ENCODE measurements at places on chromosomes 13 and 19. TPM values are rescaled to one million over a fixed set of nuclear protein-coding genes. Genes with fewer than 3 reads are reported as not detected.

The GZMM gene
- polyA plus RNA-seq = not detected

- peak; percentile 75 for DNase-seq
Measured at GRCh38 chr13:23547000-23547590, 23.1 kb upstream of the TNFRSF19 start.

DNA sequence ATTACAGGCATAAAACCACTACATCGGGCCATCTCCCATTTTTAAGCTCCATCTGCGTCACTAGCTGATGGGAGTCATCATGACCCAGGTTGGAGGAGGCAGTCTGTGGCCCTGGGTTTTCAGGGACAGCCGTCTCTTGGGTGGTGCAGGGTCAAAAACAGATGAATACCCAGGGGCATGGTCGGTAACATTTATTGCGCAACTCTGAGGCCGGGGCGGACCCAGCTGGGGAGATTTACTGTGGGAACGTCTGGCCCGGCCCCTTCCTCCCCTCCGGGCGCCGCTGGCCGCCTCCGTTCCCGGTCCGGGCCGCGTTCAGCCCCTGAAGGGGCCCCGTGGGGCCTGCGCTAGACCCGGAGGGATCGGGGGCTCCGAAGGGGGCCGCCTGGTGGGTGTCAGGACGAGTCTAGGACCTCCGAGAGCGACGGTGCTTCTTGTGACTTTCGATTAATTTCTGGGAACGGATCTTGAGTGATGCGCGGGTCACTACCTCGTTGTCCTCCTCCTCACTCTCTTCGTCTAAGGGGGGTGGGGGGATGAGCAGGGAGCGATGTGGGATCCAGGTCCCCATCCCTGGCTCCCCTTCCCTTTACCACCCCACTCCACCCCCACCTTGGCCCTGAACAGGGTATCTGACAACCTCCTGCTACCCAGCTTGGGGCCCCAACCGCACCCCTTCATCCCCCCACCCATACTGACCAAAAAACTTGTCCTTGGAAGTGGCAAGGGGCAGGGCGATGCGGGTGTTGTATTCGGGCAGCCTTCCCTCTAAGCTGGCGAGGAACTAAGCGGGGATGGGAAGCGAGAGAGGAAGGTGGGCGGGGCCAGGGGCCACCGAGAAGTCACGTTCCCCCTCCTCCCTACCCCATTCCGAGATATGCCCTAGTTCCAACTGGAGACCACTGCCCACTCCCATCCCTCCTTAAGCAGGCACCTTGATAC is 1.6 kb upstream of the RGL3 start:
- peak; percentile 80 for DNase-seq

DNA sequence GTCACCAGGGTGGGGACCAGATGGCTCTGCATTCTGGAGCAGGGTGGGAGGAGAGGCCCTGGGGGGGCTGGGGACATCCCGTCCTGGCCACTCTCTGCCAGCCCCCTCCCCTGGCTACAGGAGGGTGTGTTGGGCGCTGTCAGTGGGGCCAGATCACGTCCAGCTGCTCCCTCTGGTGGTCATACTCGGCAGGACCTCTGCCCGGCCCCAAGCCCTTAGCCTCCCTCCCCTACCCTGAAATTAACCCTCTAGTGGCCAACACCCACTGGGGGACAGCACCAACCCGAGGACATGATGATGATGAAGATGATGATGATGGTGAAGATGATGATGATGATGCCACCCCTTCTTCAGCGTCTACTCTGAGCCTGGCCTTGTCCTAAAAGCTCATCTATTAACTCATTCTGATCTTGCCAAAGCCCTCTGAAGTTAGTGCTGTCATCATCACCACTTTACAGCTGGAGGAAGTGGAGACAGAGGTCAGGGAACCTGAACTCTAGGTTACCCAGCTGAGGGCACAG is 590 bp upstream of the LGI4 start:
- peak; percentile 90 for DNase-seq

GRCh38 chr19:4302243-4302640 is at the start of gene TMIGD2:
Gene TMIGD2, minus strand, starts transcription at chr19:4302389. Its CDS starts 4 bp downstream, at chr19:4302385.
- no peak for DNase-seq

The KIR3DL1 gene
- polyA plus RNA-seq = not detected

DNA sequence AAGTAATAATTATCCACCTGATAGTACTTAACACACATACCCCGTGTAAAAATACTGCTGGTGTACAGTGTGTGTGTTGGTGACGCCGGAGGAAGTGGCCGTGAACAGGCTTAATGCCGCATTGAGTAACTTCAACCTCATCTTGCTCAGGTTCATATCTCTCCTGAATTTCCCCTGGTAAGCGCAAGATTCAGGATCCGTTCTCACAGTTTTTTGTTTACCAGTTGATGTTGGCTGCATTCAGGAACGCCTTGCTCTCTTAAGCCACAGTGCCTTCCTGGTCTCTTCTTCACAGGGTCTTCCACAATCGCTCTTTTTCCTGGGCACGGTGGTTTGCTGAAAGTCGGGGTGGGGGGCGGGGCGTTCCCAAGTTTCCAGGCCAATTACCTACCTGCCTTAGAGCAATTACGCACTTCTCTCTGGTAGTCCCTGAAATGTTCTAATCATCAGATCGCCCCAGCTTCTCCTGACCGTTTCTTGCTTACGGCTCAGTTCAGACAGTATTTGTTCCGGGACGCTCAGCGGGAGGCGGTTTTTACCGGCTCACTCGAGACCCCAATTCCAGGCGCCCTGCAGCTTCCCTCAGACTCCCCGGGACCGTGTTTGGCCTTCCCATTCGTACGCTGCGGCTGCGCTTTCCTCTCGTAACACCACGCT is 706 bp upstream of the DNAJC3 start:
- no peak for DNase-seq

DNA sequence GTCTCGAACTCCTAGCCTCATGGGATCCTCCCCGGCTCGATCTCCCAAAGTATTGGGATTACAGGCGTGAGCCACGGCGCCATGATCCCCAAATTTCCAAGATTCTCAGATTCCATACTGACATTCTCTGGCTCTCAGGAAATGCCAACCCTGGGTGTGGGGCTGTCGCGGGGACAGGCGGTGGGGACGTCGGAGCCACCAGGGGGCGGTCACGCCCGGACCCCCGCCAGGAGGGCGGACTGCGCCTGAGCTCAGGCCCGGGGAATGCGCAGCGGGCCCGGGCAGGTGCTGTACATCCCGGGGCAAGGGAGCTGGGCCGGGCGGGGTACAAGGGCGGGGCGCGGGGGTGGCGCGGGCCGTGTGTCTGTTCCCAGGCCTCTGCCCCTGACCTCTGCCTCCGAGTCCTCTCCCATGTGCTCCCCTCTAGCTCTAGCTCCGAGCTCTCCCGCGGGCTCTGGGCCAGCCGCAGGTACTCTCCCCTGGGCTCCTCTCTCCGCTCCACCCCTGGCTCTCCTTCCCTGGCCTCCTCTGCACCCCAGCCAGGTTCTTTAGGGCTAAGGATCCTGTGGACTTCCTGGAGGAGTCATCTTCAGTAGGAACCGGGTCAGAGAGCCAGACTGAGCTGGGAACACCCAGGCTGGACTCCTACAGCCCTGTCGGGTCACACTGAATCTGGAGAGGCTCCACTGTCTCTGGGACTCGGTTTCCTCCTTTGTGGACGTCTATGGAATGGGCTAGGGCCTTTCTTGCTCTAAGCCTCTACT is 2.4 kb downstream of the PPP1R13L start:
- DNase-seq = peak; percentile 66

The FREM2 gene
- polyA plus RNA-seq = 0.16 TPM

The IRF2BP1 gene
- 11.3 TPM for polyA plus RNA-seq

DNA sequence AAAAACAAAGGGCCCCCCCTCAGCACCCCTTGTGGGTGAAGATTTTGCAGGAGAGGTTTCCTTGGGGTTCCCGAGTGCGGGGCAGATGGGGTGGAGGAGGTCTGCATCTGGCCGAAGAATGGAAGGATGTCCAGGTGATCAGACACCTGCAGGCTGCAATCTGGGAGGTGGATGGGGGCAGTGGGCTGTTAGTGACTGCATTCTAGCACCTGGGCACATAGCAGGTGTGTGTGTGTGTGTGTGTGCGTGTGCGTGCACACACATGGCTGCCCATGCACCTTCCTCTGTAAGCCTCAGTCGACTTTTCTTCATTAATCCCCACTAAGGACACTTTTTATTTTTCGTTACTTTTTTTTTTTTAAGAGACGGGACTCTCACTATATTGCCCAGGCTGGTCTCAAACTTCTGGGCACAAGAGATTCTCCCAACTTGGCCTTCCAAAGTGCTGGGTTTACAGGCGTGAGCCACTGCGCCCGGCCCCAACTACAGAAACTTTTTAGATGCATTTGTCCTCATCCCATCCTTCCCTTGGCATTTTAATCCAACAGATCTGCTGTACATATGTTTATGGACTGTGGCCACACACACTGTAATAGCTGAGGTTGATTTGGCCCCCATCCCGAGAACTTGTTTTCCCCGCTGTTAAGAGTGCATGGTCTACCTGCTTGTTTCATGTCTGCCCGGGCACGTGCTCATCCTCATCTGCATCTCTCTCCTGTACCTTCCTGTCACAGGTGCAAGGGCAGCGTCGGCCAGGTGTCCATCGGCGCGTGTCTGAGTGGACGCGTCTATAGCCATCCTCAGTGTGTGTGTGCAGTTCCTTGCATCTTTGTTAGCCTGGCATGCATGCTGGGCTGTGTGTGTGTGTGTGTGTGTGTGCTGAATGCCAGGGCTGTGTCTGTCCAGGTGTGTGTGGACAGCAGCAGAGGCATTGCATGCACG is 731 bp downstream of the MAG start:
- DNase-seq = no peak

The SSC5D gene
- polyA plus RNA-seq = not detected

The WDR87 gene
- polyA plus RNA-seq = not detected

The IGFL3 gene
- polyA plus RNA-seq = not detected

The C19orf73 gene
- 3.3 TPM for polyA plus RNA-seq

GRCh38 chr19:29526730-29527499 is 1.1 kb downstream of the VSTM2B start:
- DNase-seq = no peak

The NDUFA3 gene
- polyA plus RNA-seq = 184 TPM

- DNase-seq = no peak
Measured at GRCh38 chr19:1018393-1018792, 2.5 kb downstream of the TMEM259 start.

The THSD1 gene
- polyA plus RNA-seq = 0.60 TPM

- DNase-seq = no peak
Measured at GRCh38 chr13:60970736-60971135, 444.9 kb downstream of the PCDH20 start.

DNA sequence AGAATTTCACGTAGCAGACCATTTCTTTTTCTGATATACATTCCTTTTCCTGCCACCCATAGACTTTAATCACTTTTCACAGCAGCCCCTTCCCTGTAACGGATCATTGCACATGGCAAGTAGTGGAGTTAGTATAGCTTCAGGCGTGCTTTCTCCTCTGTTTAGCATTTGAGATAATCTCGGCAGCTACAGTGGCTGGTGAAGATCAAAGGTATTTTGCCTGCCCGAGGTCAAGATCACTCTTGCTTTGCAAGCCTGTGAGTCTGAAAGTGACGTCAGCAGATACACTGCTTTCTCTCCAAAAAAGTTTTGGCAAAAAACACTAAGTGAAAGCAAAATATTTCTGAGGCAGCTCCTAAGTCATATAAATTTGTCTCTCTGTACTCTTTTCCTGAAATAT is 260.0 kb downstream of the NDFIP2 start:
- DNase-seq = no peak

GRCh38 chr13:96650301-96650886 is 343.9 kb downstream of the OXGR1 start:
- no peak for DNase-seq

The ZNF552 gene
- polyA plus RNA-seq = 13.6 TPM

DNA sequence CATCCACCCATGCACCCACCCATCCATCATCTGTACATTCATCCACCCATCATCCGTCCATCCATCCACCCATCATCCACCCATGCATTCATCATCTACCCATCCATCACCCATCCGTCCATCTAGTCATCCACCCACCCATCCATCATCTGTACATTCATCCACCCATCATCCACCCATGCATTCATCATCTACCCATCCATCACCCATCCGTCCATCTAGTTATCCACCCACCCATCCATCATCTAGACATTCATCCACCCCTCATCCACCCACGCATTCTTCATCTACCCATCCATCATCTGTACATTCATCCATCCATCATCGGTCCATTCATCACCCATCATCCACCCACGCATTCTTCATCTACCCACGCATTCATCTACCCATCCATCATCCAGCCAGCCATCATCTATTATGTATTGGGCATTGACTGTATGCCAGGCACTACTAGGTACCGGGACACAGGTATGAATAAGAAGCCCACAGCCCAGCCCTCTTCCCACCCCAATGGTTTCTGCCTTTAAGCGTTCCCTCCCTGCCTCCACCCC is 16.7 kb upstream of the GALP start:
- DNase-seq = no peak

DNA sequence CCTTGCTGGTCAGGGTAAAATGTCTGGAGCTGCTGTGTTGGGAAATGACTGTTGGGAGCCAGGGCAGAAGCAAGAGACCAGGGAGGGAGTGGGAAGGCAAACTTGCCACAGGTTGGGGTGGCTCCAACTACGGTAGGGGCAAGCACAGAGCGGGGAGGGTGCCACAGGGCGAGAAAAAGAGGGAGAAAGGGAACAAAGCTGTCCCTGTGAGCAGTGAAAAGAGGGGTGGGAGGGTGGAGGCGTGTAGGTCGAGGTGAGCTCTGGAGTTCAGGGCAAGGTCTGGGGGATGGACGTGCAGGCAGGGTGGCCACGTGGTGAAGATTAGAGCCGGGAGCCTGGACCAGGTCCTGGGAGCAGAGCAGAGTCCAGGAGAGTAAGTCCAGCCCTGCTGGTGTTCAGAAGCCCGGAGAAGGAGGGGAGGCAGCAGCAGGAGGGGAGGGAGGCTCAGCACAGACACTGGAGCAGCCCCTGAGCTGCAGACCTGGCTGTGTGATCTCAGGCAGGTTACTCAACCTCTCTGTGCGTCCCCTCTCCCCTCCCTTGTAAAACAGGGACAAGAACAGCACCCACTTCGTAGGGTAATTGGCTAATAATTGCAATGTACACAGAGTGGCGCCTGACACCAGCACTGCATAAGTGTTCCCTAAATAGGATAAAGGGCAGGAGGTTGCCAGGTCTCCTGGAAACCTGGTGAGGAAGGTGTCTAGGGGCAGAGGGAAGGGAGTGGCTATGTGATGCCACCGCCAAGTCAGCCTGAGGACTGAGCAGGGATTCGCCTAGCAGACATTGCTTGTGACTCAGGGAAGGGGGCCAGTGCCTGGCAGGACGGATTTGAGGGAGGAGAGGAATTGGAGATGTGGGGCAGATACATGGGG is 3.2 kb upstream of the POLR2E start:
- DNase-seq = no peak

- no peak for DNase-seq
Measured at GRCh38 chr19:17847538-17848366, at the start of gene JAK3. Gene JAK3, minus strand, starts transcription at chr19:17847982. Its CDS starts 3,565 bp downstream, at chr19:17844417.

DNA sequence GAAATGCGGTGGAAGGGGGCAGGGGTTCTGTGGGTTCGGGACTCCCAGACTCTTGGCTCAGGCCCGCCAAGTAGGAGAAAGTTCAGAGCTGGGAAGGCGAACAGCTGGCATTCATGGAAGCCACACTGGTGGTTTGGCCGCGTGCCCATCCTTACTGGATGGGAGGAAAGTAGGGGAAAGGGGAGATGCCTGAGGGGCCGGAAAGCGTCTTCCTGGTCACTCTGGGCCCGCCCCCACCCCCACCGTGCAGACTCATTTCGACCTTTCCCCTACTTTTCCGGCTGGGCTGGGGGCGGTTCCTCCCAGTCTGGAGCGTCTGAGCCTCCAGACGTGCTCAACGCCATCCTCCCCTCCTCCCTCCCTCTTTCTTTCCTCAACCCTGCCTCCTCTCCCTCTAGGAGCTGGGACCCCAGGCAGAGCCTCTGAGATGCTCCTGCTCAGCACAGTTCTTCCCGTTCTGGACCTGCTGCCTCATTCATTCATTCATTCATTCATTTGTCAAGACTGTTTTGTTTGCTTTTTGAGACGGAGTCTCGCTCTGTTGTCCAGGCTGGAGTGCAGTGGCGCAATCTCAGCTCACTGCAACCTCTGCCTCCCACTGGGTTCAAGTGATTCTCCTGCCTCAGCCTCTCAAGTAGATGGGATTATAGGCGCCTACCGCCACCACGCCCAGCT is 3.5 kb downstream of the ANGPTL4 start:
- DNase-seq = peak; percentile 97
